ENCODE measurements at places on chromosomes 7 and 10.
A peak's percentile ranks its signal among the peaks of the same experiment; 100 is the strongest.

- DNase-seq = no peak
Measured at GRCh38 chr10:70197235-70197945, 27.1 kb upstream of the SAR1A start.

GRCh38 chr10:110516815-110517492 lies 19.2 kb downstream of the DUSP5 start:
- no peak for DNase-seq

GRCh38 chr7:118195837-118196474 lies 12.0 kb downstream of the LSM8 start:
- DNase-seq = peak; percentile 28

DNA sequence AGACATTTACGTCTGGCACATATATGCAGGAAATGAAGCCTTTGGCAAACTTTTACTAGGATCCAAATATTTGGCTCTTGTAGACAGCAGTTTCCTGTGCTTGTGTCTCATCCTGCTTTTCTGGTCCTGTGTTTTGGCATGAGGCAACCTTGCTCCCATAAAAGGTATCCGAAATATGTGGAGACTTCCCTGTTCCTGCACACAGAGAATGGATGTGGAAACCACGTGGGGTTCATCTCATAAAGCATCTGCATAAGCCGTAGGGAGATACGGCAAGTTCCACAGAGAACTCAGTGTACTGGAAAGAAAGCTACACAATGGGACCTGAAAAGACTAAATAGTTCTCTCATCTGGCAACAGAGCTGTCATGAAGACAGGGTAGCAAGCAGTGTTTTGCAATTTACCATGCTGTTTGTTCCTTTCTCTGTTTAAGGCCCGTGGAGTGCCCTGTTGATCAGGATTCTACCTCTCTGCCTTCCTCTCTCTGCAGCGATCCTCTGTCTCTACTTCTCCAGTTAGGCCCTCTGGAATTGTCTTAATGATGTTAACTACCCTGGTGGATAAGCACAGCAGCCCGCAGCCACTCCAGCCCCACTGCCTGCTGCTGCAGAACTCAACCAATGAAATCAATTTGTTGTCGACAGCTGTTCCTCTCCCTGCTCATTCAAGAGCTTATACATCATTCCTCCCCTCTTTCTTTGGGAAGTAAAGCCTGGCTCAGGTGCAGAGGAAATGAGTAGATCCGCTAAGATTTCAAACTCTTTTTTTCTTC lies 293.6 kb downstream of the CSTF2T start:
- DNase-seq = peak; percentile 47

DNA sequence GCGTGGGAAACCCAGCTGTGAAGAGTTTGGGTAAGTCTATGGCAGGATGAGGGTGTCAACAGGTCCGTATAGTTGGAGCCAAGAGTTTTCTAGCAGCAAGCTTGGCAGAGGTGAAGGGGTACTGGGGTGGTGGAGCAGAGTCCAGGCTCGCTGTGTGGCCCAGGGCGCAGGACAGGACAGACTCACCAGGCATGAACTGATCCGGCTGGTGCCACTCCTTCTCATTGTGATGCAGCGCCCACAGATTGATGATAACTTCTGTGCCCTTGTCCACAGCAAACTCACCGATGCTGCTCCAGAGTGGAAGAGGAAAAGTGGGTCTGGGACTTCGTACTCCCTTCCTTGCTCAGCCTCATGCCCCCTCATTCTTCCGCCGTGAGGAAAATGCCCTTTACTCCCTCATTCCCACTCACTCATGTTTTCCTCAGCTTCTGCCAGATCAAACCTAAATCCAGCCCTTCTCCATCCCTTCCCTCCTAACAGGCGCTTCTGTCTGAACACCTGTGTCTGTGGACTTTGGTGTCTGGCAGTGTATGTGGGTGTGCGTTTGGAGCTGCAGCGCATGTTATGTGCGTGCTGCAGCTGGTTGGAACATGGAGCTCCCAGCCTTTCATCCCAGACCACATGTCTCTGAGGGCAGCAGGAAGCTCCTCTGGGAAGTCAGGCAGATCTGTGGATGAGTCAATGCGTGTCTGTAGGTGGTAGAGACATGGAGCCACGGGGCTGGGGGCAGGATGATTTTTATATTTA lies 5.7 kb downstream of the CYP17A1 start:
- no peak for DNase-seq

DNA sequence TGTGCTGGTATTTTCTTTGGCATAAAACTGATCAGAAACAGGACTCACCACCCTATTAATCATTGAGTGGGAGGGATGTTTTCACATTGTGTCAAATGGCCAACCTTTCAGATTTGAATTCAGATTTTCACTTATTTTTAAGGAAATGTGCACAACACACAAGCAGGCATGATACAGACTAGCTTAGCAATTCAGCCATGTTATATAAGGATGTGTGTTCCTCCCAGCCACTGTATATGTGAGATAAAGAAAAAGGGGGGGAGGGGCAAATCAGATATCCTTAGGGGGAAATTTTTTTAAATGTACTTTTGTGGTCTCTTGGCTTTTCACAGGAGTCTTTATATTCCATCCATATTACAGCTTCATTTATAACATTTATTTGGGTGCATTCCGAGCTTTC lies 3.1 kb downstream of the GAD2 start:
- DNase-seq = no peak

DNA sequence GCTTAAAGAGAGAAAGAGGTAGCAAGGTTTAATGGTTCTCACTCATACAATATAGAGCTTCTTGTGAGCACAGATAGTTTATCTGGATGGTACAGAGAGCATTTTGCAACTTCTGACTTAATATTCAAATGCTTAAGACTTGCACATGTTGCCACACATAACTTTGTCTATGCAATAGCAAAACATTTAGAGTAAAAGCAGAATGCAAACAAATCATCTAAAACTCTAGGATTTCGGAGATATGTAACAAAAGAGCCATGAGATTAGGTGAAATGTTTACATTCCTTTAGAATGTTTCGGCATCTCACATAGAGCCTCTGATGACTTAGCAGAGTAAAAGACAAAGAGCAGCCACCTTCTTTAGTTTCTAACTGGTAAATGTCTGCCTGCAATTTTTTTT lies 717.1 kb upstream of the LRRN3 start:
- no peak for DNase-seq

DNA sequence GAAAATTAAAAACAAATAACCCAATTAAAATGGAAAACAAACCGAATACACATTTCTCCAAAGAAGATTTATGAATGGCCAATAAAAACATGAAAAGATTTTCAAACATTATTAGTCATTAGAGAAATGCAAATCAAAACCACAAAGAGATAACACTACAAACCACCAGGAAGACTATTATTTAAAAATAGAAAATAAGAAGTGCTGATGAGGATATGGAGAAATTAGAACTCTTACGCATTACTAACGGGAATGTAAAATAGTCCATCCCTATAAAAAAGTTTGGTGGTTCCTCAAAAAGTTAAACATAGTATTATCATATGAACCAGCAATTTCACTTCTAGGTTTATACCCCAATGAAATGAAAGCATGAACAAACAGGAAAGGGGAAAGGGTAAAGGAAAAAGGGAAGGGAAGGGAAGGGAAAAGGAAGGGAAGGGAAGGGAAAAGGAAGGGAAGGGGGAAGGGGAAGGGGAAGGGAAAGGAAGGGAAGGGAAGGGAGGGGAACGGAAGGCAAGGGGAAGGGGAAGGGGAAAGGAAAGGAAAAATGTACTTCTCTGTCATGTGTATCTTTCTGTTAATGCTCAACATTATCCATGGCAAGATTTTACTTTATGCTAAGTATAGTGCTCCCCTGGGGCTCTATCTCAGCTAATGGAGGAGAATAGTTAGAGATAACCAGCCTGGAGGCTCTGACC lies 125.3 kb upstream of the RSU1 start:
- no peak for DNase-seq

- DNase-seq = peak; percentile 86
Measured at GRCh38 chr7:25852211-25852938, 299.6 kb upstream of the NFE2L3 start.

DNA sequence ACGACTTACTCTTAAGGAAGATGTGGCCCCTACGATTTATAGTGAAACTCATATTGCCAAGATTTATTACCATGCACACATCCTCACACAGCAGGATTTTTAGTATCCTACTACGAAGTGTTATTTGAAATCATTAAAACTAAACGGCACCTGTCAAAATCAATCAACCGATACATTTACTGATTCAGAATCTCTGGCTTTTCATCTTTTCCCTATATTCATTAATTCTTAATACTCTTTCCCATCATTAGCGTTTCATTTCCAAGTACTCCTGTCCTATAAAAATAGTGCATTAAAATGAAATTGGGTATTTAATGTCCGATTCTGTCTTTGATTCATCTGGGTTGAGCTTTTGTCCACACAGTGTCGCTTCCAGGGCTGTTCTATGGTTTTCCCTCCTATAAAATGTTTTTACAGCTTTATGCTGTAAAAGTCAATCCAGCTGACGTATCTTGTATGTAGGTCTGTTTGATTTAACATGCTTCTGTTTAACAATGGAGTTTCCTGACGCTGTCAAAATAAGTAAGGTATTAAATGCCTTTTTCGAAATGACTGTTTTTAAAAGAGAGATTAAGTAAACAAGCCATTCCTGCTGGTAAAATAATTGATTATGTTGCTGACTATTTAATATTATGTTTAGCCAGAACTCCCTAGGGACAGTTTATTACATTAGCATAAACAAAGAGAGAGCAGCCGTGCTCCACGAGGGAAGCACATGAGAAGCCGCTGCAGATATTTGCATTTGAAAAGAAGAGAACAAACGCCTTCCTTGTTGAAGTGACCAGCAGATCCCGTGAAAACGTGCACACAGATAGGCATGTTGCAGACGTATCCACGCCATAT lies 22.3 kb upstream of the SFMBT2 start:
- peak; percentile 68 for DNase-seq

Data from retina (tissue), 1 donor.